Fibroblast of the aortic adventitia (primary cell): ENCODE measurements at places on chromosomes 4 and X. TPM values are rescaled to one million over a fixed set of nuclear protein-coding genes. Genes with fewer than 3 reads are reported as not detected.
A peak's percentile ranks its signal among the peaks of the same experiment; 100 is the strongest.

DNA sequence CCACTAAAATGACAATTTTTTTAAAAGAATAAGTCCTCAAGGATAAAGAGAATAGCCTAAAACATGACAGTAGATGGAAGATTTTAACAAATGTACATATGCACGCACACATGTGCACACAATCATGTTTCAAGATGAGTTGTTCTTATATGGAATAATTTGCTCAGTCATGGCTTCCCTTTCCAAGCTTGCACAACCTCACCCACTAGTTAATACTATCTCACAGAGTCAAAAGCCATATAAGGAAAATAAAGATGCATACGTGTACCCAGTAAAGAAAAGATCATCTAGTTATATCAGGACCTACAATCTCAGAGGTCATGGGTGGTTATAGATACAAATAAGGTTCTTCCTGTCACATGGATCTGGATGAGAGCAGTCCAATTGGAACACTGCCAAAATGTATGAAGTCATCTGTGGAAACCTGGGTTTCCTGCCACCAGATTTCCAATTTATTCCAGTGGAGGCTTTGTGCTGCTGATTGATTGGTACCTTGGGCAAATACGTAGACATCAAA is 56.1 kb downstream of the FAM13A start:
- peak; percentile 46 for DNase-seq

GRCh38 chr4:85149676-85150075 is 183.2 kb upstream of the WDFY3 start:
- peak; percentile 36 for DNase-seq

IQSEC2 gene
- total RNA-seq: 3.6 and 5.6 TPM in 2 replicates

- DNase-seq: peak; percentile 79
These were observed 543 bp upstream of the SLC10A7 start for GRCh38 chr4:146522098-146522868.

C4orf50 gene
- total RNA-seq: 0.08 TPM in 1 of 2 replicates, not detected in the other

DNA sequence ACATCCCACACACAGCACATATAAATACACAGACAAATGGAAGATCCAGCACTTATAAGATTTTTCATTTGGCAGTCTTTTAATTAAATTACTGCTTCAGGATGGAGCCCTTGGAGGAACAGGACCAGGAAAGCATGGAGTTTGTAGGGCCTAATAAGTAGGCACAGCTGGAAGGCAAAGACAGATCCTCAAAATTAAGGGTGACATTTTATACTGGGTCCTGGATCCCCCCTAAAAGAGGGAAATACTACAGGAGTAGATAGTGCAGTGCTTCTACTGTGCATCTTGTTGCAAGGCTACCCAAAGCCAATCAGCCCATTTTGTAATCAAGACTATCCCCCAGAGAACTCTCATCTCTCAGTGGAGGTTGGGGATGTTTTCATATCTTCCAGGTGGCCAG is 1860.7 kb upstream of the PCDH10 start:
- DNase-seq: no peak
